ENCODE measurements at places on chromosomes 12 and 14.

- no peak for DNase-seq
Measured at GRCh38 chr12:57360468-57360867, 70.4 kb downstream of the R3HDM2 start.

DNA sequence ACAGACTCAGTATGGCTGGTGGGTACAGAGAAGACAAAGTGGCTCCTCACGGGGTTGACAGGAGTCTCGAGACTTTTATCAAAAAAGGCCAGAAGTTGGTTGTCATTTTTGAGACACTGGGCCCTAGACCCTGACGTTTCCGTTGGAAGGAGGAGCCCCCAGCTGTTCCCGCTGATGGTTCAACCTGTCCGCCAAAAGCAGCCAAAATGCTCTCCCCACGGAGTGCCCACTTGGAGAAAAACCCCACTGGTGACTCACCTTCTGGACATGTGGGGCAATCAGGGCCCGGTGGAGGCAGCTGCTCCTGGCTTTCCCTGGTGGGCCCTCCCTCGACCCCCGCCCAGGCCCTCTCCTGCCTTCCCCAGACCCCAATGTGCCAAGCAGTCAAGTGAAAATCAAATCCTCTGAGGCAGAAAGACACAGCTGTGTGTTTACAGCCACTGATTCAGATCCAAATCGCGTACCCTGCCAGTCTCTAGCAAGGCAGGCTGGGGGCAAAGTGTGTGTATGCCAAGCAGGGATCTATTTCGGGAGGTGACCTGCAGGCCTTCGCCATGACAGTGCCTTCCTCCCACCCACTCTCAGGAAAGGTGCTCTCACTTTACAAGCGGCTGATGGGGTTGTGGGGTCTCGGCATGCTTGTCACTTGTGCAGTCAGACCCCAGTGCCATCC lies 347.4 kb downstream of the DPF3 start:
- no peak for DNase-seq

- DNase-seq: no peak
Measured at GRCh38 chr12:27564612-27565213, 40.7 kb downstream of the PPFIBP1 start.

DNA sequence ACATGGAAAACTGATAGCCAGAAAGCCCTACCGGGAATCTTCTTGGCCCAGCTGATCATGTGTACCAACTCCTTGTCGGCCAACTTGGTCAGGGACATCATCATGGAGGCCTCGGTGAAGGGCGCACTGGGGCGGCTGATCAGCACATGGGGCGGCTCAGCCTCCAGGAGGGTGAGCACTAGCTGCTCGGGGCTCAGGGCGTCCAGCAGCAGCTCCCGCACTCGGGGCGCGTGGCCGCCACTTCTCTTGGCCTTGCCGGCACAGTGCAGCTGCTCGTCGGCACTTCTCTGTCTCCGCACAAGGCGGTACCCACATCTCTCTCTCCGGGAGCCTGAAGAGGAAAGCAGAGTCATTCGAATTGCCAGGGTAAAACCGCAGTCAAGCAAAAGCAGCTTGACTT lies 33.8 kb downstream of the ESR2 start:
- DNase-seq: no peak

GRCh38 chr12:75208856-75209811 lies 505 bp downstream of the KCNC2 start:
- peak; percentile 46 for DNase-seq

DNA sequence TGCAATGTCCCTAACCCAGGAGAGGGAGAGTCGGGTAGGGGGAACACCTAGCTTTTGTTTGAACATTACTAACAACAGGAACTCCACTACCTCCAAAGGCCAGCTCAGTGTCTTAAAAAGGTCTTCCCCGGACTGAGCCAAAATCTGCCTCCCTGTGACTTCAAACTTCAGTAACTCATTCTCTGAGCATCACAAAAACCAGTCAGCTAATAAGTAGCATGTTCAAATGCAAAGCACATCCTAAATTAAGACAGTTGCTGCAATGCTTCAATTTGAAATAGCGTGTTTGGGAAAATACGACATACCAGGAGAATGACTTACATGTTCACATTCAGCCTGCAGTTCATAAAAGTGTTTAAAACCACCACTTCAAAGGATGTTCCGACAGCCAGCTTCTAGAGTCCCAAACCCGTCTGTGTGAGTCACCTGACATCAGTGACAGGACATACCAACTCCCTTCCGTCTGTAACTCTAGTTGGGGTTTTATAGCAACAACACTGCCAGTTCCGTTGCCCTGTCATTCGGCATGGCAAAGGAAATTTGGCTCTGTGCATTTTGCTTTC lies 13.0 kb downstream of the ZFP36L1 start:
- no peak for DNase-seq

DNA sequence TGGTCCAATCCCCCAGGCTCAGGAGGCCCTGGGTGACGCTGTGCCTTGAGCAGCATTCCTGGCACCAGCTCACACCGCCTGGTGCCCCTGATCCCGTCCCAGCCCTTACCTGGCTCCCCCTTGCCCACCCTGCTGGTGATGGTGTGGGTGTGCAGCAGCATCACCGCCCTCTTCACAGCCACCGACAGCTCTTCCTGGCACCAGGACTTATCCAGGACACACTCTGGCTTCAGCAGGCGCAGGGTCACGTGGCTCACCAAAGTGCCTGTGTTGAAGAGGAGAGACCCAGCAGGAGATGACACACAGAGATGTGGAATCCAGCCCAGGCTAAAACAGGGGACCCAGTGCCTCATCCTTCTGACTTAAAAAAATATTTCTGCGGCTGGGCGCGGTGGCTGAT lies 36.2 kb downstream of the GCN1 start:
- DNase-seq: no peak

GRCh38 chr14:99597911-99598600 lies 6.0 kb downstream of the CCDC85C start:
- DNase-seq: no peak

DNA sequence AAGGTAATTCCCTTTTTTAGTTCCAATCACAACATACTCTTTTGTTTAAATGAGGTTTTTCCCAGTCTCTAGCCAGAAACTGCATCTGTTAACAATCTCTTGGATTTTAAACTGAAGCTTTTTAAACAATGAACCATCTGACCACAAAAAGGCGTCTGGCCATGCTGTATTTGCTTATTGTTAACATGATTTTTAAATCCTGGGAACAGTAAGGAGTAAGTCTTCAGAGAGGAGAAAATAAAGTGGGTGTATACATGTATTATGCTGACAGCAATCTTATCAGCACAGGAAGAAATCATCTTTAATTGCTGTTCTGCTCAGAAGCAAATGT lies 106.2 kb downstream of the DAAM1 start:
- no peak for DNase-seq

GRCh38 chr12:52909331-52909730 lies 4.5 kb upstream of the KRT8 start:
- no peak for DNase-seq

DNA sequence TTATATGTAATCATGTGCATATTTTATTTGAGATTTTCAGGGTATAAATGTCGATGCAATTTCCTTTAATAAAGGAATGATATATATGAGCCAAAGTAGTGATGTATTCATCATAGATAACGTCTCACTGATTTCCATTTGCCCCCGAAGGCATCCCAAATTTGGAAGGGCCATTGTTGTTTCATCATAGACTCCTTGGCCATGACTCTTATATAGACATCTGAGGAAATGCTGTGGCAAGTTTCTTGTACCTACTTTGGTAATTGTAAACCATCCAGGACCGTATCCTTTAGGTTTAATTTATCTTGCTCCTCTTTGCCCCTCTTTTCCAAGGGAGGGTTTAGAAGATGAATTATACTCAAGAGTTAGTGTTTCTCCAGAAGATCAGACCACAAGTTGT lies 84.7 kb downstream of the SAMD4A start:
- DNase-seq: no peak

- DNase-seq: no peak
Measured at GRCh38 chr12:57107456-57108155, 3.6 kb downstream of the STAT6 start.

DNA sequence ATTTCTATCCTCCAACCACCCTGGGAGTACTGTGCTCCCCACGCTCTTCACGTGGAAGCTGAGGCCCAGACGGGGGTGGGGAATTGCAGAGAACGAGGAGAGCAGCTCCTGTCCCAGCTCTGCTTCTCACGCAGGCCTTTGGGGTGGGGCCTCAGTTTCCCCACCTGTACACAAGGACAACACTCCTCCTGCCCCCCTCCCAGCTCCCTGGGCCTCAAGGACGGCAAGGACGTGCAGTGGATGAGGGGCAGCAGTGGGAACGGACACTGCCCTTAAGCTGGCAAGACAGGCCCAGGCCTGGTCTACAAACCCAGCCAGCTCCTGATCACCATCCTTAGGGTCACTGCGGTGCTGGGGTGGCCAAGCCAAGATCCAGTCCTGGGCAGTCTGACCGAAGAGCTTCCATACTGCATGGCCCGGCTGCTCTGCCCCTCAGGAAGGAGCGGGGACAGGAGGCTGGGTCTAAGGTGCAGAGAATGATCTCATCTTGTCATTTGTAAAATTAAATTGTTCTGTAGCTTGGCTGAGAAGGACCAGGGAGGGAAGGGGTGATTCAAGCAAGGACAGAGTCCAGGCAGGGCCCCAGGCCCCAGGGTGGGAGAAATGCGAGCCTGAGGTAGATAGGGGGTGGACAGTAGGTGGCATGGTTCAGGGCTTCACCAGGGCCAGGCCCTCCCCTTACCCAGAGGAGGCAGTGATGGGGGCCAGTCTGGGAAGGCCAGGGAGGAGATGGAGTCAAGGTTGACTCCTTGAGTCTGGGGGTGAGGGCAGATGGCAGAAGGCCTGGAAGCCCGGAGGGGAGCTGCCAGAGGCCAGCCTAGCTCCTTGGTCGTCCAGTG lies 1.3 kb upstream of the CLBA1 start:
- no peak for DNase-seq

DNA sequence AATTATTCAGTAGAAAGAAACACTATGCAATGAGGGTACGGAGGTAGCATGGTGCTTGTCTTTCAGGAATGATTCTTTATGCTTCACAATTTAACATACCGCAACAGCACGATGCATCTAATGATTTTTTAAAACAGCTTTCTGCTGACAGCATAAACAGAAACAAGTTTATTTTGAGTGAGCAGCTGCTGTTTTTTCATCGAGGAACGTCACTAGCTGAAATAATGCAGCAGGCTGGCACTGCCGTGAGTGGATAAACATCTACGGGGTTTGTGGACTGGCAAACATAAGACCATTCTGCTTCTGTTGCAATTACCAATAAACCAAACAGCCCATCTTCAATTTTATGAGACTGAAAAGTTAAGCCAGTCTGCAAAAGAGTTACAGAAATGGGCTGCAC lies 871.8 kb downstream of the RPS29 start:
- no peak for DNase-seq

GRCh38 chr12:62934239-62934798 lies 631 bp downstream of the PPM1H start:
- peak; percentile 52 for DNase-seq

DNA sequence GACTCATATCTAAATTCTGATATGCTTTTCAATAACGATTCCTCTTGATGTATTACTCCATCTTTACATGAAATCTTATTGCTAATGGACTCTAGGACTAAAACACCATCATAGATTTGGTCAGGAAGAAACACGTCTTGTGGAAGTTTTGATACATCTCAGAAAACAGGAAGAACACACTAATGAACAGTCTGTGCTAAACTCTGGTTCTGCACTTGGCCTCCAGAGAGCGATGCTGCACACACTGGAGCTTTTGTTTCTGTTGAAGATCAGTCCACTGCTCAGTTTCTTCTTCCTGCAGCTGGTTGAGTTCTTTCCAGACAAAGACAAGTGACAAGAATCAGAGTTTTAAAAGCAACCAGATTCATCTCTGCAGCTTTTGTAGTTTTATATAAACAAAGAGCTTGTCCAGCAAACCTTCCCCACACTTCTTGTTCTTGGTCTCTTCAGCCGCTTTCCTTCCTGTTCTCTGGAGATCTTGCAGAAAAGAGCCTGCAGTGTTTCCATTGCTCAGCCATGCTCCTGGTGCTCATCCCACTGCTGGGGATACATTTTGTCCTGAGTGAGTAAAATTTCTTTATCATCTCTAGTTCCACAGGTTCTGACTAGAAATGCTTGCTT lies 229.1 kb upstream of the OR4E1 start:
- no peak for DNase-seq

GRCh38 chr14:98926801-98927200 lies 345.2 kb downstream of the BCL11B start:
- DNase-seq: no peak

GRCh38 chr14:75542588-75543091 lies 20.4 kb downstream of the BATF start:
- no peak for DNase-seq

GRCh38 chr12:127401536-127401935 lies 865.4 kb upstream of the TMEM132C start:
- no peak for DNase-seq

GRCh38 chr14:64628940-64629408 lies 75.2 kb upstream of the PLEKHG3 start:
- DNase-seq: no peak

DNA sequence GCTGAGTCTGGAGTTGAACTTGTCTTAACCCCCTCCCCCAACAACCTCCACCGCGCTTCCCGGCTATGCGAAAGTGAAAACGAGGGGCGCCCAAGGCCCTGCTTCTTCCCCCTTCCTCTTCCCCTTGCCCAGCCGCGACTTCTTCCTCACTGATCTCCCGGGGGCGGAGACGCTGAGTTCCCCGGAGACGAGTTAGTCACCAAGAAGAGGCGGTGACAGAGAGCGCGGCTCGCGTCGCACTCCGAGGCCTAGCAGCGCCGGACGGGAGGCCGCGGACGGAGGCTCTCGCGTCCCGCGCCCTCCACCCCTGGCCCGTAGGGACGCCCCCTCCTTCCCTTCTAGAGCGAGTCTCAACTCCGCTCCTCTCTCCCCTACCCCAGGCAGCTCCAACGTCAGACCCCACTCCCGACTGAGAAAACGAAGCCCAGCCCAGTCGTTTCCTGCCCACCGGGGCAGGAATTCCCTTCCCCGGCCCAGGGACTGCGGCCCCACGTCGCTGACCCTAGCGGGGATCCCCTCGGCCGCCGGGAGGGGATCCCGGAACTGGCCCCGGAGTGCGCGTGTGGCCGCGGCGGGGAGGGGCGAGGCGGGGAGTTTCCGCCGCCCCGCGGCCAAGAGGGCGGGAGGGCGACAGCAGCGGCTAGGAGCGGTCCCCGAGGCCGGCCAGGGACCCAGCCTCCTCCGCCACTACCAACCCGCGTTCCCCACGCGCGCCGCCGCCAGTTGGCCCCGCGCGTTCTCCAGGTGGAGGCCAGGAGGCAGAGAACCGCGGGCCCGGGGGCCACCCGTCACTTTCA lies 1.4 kb downstream of the BAZ1A start:
- peak; percentile 45 for DNase-seq

DNA sequence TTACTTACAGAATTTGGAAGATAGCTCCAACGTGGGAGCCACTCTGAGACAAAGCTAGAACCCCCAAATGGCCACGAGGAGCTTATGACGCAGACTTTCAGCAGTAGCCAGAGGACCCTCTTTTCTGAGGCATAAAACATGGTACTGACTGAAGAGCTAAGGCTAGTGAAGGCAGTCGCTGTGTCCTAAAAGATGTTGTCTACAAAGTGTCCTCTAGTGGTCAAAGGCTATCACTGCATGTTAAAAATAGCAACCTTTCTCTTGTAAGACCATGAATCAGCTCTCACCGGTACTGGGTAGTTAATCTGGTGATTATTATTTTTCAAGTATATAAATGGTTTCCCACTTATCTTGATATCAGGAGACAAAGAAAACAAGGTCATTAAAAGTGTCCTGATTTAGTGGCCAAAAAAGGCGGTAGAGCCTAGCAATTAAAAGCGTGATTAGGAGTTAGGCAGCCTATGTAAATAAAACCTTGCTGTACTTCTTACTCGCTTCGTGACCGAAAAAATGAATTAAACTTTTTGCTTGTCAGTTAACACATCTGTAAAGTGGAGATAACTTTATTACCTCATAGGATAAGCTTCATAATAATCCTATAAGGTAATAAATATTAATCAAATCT lies 47.0 kb upstream of the LGR5 start:
- peak; percentile 13 for DNase-seq

- DNase-seq: no peak
Measured at GRCh38 chr12:3683670-3684069, 69.2 kb downstream of the CRACR2A start.
